ENCODE measurements at places on chromosomes 6 and 20.
A peak's percentile ranks its signal among the peaks of the same experiment; 100 is the strongest.

- no peak for DNase-seq
Measured at GRCh38 chr6:164069350-164069990, 655.0 kb downstream of the QKI start.

DNA sequence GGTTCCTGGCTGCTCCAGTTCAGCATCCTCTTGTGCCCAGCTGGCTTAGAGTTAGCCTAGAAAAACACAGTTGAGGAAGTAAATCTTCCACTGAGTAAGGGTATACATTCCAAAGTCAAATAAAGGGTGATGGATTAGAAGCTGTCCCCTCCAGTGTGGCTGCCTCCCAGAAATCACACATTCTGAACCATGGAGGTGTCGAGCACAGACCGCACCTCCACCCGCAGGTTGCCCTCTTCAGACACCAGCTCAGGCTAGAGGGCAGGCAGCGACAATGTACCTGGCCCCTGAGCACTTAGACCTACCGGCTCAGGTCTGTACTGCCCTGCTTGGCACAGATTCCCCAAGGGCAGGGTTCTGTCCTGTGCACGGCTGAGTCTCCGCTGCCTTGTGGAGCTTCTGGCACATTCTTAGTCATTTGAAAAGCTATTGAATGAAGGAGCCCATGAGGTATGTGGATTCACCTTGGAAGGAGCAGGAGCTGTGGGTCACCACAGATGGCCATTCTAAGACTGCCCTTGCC is 118.1 kb downstream of the FAM120B start:
- no peak for DNase-seq

GRCh38 chr6:72783666-72784065 is 161.8 kb downstream of the KCNQ5 start:
- DNase-seq: no peak

- DNase-seq: peak; percentile 84
Measured at GRCh38 chr20:64083378-64083803, 807 bp downstream of the LKAAEAR1 start.

DNA sequence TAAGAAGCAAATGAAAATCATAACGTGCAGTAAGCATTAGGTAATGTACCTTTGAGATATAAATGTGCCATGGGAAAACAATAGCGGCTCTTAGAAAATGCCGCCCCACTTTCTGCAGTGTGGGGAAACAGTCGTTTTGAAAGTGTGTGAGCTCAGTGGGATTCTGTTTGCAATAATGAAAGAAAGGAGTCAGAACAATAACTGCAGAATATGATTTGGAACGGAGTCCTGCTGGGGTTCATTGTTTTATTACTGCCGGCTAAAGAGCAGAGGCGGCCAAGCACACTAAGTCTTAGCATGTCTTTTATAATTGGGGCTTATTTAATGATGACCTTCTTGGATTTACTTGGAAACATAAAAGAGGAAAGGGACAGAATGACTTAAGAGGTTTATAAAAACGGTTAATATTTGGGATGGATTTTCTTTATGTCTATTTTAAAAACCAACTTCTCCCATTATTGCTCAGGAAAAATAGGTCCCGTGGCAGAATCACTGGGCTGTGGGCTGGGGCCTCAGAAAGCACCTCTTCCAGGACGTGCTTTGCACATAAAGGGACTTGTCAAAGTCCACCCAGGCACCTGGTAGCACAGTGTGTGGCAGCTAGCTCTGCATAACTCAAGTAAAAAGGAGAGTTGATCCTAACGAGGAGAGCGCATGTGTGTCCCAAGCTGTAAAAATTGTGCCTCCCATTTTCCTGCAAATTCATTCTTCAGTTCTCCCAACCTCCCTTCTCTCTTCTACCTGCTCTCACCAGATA is 44.0 kb upstream of the SLC22A16 start:
- DNase-seq: no peak

GRCh38 chr6:45086360-45087084 is 241.6 kb upstream of the RUNX2 start:
- no peak for DNase-seq

DNA sequence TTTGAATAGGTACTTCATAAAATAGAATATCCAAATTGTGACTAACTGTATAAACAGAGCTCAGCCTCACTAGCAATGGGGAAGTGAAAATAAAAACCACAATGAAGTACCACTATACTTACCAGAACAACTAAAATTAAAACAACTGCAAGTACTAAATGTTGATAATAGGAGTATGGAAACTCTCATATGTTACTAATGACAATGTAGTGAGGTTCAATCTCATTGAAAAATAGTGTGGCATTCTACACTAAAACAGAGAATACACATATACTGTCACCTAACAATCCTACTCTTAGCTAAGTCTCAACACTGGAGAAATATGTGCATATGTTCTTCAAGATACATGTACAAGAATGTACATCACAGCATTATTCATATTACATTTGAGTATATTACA is 132.0 kb upstream of the CARMIL1 start:
- DNase-seq: no peak

GRCh38 chr6:125944434-125944816 is 12.1 kb upstream of the HINT3 start:
- peak; percentile 24 for DNase-seq

DNA sequence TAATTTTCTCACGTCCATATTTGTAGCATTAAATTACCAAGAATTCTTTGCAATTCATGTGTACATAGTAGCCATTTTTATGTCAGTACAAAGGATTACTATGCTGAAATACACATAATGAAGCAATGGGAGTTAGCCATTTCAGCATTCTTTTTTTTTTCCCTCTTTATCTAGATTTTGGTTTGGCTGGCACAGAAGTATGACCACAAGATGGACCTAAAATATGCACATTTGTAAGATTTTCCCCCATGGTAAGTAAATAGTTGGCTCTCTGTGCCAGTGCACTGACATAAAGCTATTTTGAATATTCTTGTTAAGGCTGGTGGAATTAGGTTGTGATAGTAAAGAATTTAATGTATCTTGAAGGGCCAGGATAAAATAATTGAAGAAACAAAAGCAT is 486.1 kb upstream of the BTBD3 start:
- no peak for DNase-seq

DNA sequence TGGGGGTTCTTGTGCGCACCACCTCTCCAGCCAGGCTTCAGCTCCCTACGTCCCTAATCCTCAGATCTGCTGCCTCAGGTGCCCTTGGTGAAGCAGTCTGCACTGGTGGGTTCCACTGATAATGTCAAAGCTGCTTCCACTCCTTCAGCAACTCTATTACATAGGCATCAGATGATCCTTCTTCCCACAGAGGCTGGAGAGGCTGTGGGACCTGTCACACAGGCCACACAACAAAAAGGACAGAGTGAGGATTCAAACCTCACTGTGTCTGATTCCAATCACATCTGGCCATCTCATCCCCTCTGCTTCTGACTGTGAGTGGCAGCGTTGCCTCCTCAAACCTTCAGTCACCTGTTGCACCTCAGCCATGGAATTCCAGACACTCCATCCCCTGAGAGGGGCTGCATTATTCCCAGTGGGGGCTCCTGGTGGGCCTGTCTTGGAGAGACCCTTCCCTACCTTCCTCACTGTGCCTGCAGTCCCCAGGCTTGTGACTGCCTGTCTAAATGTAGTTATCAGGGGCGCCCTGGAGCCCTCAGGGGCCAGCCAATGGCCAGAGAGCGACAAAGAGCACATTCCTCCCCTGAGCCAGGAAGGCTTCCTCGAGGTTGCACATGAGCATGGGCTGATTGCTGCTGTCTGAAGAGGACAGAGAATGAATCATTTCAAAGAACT is 211.4 kb upstream of the ECI2 start:
- DNase-seq: no peak

DNA sequence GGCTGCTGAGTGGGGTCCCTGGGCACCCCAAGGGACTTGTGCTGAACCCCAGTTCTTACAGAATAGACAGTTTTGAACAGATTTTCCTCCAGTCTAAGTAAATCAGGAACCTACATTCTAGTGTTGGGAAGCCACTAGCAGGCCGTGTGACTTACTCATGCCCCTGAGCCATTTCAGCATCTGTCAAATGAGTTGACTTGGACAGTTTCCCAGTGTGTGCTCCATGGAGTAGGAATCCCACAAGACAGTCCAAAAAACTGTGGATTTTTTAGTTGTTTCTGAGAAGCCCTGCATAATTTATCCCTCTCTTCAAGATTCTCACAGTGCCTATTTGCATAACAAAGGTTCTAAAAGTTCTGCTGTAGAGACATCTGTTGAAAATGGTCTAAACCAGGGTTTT is 2.1 kb downstream of the GABRR2 start:
- no peak for DNase-seq

- DNase-seq: no peak
Measured at GRCh38 chr20:43198607-43199006, 8.9 kb upstream of the PTPRT start.

- DNase-seq: no peak
Measured at GRCh38 chr20:62536871-62537401, 61.1 kb upstream of the GATA5 start.

DNA sequence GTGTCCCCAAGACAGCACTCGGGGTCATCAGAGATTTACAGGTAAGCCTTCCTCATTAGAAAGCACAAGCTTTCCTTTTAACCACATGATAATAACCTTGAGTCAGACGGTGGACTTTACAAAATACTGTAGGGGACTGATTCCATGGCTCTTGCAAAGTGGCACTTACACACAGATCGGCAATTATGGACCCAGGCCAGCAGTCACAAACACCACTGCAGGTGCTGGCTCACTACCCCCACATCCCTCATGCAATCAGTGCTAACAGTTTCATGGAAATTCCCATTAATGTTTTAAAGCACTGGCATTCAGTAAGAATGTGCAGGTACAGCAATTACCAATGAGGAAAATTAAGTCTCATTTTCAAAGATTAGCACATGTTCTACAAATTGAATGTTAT is 516.5 kb downstream of the PRKN start:
- DNase-seq: peak; percentile 83

DNA sequence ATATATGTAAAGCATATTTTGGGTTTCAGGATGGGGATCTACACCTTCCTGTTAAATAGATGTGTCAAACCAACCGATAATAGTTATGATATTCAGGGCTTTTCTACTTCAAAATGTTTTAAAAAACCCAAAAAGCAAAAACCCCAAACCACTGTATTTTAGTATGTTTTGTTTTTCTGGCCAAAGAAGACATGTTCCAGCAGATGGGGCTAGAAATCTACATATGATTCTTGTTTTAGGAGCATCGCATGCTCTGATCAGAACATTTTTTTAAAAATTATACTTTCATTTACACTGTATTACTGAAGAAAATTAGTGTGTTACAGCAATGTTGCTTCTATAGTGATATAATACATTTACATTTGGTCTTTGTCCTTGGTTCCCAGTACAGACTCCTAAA is 11.0 kb downstream of the RMND1 start:
- DNase-seq: no peak

DNA sequence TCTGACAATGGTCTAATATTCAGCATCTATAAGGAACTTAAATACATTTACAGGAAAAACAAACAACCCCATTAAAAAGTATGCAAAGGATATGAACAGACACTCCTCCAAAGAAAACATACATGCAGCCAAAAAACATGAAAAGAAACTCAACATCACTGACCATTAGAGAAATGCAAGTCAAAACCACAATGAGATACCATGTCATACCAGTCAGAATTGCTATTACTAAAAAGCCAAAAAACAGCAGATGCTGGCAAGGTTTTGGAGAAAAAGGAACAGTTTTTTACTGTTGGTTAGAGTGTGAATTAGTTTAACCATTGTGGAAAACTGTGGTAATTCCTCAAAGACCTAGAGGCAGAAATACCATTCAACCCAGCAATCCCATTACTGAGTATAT is 339.0 kb upstream of the ADGRB3 start:
- no peak for DNase-seq

- DNase-seq: peak; percentile 46
Measured at GRCh38 chr6:90088009-90088408, 193.7 kb downstream of the GJA10 start.

GRCh38 chr6:103105686-103106085 is 1712.2 kb downstream of the GRIK2 start:
- DNase-seq: no peak

GRCh38 chr6:74851596-74851995 is 354.3 kb downstream of the COL12A1 start:
- no peak for DNase-seq

- no peak for DNase-seq
Measured at GRCh38 chr20:17806739-17807441, 107.1 kb downstream of the BANF2 start.

DNA sequence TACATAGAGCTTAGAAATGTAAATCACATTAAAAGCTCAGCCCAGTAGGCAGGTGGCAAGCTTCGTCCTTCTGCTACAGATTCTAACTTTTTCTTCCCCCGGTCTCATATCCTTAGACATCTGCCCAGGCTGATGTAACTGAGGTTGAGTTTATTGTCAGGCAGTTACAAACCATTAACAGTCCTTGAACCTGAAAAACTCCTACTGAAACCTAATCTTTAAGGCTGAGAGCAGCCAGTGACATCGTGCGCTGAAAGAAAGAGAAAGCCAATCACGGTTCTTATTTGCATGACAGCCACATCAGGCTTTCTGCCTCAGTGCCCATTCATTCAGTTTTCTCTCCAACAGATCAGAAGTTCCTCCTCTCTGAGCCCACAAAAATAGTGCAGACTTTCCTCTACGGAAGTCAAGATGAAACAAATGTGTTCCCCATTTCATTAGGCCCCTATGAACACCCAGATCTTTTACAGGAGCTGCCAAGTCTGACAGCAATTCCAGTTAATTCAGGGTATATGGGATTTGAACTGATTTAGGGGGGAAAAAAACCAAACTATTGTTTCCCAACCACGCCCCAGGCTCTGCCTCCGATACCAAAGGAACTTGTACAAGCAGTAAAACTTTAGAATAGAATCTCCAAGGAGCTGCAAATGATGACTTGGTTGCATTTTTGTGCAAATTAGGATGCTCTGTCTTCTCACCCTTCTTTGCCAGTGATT is at the start of gene NHSL1:
Gene NHSL1 (minus strand): TSS at position 192 of the 716 bp plus-strand sequence. CDS start 204 bp downstream, outside the sequence.
- DNase-seq: peak; percentile 83

- peak; percentile 35 for DNase-seq
Measured at GRCh38 chr6:68718385-68719073, 83.4 kb downstream of the ADGRB3 start.

DNA sequence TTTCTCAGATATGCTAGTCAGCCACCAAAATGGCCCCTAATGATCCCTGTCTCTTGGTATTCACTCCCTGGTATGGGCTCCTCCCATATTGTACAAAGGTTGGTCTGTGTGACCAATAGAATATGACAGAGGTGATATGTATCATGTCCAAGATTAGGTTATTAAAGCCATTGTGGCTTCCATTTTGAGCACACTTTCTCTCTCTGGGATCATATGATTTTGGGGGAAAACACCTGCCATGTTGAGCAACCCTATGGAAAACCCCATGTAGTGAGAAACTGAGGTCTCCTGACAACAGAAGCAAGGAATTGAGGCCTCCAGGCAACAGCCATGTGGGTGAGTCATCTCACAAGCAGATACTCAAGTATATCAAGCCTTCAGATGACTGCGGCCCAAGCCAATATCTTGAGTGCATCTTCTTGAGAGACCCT is 7.1 kb upstream of the ZNF318 start:
- no peak for DNase-seq
